NCI-H187 treated with DMSO at 0.1 percent for 48 hours (cell line): ENCODE measurements at places on chromosomes 4 and X.

DNA sequence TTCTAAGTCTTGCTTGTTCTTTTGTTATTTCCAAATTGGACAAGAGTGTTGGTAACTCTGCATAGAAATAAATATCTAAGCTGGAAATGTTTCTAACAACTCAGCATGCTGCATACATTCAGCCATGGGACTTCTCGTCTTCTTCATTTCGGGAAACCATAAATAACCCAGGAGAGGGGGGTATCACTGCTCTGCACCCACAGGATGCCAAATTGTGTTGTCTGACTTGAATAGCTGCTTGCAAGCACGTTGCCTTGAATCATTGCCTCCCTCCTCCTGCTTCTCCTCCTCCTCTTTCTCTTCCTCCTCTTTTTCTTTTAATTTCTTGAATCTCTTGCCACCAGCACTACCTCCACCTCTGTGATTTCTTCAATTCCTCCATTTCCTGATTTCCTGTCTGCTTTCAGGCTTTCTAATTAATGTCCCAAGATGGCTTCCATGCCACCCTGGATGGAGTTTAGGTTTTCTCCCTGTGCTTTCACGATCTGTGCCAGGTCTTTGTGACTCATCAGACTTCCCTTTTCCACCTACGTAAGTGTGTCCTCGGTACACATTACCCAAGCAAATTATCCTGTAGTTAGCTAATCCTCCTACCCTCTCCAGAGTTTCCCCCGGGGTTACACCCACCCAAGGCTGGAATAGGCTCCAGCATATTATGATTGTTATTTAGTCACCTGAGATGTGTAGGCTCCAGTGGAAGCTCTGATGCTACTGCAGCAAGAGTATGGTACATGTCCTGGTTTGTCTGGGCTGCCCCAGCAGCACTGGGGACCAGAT, 122.6 kb upstream of the VCX3B start:
- no peak for DNase-seq

DNA sequence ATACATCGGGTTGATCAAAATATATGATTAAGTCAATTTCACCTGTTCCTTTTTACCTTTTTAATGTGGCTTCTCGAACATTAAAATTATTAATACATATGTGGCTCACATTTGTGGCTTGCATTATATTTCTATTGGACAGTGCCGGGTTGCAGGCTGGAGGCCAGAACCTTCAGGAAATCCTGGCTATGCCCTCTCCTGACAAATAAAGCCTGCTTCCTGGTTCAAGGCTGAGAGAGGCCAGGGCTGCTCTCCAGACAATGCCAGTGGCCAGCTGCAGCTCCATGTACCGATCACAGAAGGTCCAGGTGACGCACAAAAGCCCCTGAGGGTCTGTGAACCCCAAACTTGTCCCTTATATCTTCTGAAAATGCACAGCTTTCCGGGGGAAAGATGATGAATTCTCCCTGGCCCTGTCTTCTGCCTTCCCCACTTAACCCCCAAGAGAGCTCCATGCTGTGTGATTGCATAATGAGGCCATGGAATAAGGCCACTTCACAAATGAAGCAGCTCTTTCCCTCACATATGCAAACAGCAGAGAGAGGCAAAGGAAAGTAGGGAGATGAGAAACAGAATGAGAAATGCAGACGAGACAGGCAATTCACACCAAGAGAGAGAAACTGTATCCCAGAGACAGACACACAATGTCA, 241.2 kb downstream of the BCOR start:
- no peak for DNase-seq

DNA sequence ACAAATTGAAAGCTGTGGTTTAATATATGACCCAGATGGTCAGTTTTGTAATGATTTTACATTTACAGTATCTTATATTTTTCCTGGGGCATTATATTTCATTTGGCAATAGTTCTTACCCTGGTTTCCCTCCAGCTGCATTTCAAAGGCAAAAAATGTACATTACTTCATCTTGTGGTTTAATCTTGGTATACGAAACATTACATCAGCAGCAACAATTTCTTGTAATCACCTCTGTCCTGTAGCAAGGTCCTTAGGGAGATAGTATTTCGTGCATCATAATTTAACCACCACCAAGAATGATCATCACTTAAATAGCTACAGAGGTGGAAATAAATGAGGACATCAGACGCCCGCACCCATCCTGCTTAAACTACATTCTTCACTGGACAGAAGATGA, 48.8 kb downstream of the HS6ST2 start:
- DNase-seq: no peak

GRCh38 chr4:117588771-117589170, 445.5 kb upstream of the NDST3 start:
- DNase-seq: no peak

DNA sequence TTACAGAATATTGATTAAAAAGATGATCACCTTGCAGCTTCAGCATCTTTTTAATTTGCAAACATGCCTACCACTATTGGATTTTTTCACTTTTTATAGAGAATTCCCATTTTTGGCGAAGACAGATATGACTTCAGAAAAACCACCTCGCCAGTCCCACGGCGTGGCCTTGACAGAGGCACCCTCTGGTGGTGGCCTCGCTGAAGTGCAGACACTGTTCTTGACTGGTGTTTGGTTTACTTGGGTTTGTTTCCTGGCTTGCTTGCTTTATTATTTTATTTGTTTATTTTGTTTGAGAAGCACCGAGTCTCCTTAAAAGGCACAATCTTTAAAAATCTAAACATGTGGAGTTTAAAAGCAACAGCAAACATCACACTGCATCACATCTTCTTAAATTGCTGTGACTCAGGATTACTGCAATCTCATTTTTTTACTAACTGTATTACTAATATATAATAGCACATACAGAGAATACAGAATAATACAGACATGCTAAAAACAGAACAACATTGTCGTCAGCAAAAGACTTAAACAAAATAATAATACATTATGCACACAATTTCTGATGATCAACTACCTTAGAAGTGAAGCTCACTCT, 13.1 kb upstream of the AMTN start:
- DNase-seq: no peak
